ENCODE measurements at places on chromosomes 6 and 20.

GRCh38 chr6:141744971-141745370 lies 387.8 kb upstream of the GJE1 start:
- DNase-seq, result no peak

DNA sequence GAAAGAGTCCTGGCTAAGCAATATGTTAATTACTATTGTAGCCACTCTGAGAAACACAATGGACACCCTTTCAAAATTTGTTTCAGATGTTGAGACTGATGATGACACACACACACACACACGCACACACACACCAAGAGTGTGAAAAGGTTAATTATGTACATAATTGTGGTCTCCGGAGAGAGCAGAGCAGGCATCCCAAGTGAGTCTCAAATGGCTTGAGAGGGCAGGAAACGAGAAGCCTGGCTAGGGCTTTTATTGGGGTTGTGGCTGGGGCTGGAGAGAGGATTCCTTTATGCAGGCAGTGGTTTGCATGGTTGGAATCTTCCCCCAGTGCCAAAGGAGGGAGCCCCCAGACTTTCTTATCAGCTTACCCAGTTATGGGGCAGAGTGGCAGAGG lies 38.2 kb upstream of the NKX2-4 start:
- no peak for DNase-seq

DNA sequence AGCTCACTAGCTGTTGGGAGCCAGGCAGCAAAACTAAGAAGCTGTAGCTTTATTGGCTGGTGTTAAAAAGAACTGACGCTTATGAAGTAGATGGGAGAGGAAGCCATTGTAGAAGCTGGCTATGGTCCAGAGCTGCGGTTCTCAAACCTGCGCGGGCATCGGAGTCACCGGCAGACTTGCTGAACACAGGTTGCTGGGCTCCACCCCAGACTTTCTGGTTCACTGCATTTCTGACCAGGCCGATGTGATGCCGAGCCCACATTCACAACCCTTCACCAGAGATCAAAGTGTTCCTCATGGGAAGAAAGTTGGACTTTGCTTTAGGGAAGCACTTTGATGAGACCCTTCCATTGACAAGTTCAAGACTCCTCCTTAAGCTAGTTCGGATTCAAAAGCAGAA lies 231.6 kb downstream of the QKI start:
- no peak for DNase-seq

GRCh38 chr20:59223750-59224149 lies 60.1 kb downstream of the ZNF831 start:
- no peak for DNase-seq

DNA sequence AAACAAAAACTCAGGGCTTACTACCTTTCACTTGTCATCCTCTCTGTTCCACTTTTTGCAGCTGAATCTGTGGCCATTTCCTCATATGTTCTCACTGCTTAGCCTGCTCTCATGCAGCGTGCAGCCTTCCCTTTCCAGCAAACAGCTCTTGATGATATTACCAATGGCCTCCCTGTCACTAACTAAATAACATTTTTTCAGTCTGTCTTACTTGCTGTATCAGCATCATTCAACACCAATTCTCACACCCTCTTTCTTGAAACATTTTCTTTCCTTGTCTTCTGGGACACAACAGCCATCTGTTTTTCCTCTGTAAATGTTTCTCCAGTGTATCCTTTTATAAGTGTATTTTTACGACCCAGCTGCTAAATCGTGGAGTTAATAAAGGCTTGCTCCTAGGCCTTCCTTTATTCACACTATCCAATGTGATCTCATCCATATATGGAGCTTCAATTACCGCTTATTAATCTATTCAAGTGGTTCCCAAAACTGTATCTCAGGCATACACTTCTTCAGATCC lies 523.6 kb upstream of the RNF217 start:
- DNase-seq, result no peak

DNA sequence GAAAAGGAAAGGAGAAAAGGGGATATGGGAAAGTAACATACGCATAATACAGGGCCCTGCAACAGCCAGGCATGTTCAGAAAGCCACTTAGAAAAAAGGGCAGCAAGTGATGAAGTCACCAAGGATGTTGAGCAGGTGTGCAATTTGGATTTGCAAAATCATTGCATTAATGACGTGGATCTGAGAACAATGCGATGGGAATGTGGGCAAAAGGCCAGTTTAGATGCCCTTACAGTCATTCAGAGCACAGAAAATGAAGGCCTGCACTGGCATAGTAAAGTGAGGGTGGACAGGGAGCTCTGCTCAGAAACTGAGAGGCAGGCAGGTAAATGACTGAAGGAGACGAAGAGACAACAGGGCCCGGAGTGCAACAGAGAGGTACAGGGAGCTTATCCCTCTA lies 123.7 kb upstream of the NHSL1 start:
- no peak for DNase-seq

- no peak for DNase-seq
Measured at GRCh38 chr6:24052590-24052961, 73.4 kb upstream of the NRSN1 start.

GRCh38 chr6:19838442-19839236 lies 1.5 kb downstream of the ID4 start:
- DNase-seq, result no peak

- no peak for DNase-seq
Measured at GRCh38 chr6:88004707-88005106, 42.9 kb upstream of the SPACA1 start.

- DNase-seq, result no peak
Measured at GRCh38 chr20:24622856-24623255, 153.4 kb downstream of the SYNDIG1 start.
